Jurkat, Clone E6-1 (cell line): ENCODE measurements at places on chromosomes 11 and 22.

GRCh38 chr22:31346733-31347250 is 646 bp upstream of the PATZ1 start:
- DNase-seq: no peak

- DNase-seq: no peak
Observed at GRCh38 chr22:28047740-28048139, 128.7 kb upstream of the PITPNB start.

DNA sequence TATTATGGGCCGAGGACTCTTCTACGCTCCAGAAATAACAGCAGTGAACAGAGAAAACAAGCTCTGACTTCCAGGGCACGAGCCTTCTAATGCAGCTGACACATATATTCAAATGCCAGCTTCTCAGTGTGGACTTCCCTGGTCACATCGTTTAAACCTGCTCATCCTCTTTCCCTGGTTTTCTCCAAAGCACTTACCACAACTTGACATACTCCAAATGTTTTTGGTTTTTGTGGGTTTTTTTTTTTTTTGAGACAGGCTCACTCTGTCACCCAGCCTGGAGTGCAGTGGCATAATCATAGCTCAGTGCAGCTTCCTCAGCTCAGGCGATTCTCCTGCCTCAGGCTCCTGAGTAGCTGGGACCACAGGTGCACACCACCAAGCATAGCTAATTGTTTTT is 105.5 kb downstream of the MICAL3 start:
- DNase-seq: no peak

- peak; percentile 75 for DNase-seq
Observed at GRCh38 chr11:44936525-44936924, 14.2 kb downstream of the TP53I11 start.

GRCh38 chr11:69320756-69321741 is 27.1 kb downstream of the MYEOV start:
- DNase-seq: no peak

- DNase-seq: no peak
Observed at GRCh38 chr22:39415506-39415905, 15.9 kb downstream of the TAB1 start.

GRCh38 chr11:74937696-74938475 is 11.0 kb downstream of the XRRA1 start:
- no peak for DNase-seq

DNA sequence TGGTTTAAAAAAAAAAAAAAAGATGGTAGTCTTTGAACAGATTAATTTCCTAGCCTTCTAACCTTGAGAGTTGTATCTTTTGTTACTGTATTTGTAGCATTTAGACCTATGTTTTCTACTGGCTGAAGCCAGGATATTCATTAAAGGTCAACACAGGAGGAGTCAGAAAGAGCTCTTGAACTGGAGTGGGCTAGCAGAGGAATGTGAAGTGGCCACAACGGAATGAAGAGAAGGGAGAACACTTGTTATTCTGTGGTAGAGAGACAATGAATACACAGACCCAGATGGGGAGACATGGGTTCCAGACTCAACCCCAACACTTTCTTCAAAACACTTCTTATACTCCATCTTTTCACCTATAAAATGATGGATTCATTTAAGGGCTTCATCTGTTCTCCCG is 88.1 kb downstream of the RELT start:
- DNase-seq: no peak

- no peak for DNase-seq
Observed at GRCh38 chr22:36424901-36425579, 37.3 kb upstream of the MYH9 start.

DNA sequence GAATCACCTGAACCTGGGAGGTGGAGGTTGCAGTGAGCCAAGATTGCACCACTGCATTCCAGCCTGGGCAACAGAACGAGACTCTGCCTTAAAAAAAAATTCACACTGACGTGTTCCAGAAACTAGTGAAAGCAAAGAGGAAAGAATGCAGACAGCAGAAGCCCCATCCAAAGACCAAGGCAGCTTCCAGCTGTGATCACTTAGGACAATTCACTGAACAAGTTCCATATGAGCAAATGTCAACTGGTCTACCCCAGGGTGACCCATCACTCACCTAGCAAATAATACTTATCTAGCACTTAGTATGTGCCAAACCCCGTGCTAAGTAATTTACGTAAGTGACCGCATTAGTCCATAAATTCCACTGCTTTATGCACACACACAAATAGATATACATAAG is 138.9 kb downstream of the LARGE1 start:
- DNase-seq: no peak

GRCh38 chr11:43489869-43490465 is 131.2 kb downstream of the TTC17 start:
- DNase-seq: no peak

DNA sequence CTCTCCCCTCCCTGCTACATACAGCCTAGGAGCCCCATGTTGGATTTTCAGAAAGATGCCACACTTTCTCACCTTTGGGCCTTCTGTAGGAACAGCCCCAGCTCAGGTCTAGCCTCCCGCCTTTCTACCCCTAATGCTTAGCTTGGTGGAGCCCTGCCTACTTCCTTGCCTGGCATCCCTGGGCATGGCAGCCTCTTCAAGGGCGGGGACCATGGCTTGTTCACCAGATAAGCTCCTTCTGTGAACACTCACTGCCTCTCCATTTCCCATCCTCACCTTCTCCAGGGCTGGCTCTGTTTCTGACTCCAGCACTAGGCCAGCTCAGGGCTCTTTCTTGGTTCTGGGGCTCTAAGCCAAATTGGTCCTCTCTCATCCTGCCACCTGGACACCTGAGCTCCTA is 1.4 kb downstream of the SEPTIN3 start:
- DNase-seq: no peak

DNA sequence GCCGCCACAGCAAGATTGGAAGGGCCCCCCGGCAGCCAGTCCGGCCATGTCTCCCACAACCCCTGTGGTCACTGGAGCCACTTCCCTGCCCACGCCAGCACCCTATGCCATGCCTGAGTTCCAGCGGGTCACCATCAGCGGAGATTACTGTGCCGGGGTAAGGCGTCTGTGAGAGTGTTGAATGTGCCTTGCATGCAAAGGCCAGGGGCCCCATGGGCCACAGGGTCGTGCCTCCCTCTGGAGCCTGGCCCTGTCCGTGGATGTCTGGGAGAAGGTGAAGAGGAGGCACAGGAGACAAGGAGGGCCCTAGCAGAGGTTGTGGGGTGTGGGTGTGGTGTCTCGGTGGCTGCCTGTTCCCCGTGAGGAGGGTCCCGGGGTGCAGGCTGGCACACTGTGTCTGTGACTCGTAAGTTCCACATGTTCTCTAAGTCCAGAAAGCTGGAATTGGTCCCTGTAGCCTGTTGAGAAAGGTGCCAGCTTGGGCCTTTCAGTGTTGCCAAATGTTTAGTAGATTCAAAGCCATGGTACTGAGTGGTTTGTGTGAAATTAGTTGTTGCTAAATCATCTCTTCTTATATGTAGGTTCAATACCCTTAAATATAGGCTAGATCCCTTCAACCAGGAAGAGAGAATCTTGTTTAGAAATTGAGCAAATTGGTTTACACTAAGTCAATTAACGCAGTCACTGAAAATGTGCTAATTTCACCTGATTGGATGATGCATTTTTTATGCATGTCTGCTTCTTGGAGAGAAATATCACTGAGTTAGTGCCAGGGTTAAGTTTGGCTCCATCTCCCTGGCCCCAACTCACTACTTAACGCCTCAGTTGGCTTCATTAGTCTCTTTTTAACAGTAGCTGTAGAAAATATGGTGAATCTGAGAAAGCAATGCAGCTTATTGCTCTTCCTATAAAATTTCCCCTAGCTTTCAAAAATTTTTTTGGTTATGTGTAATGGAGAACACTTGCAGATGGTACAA is 23.8 kb downstream of the AMPD3 start:
- DNase-seq: no peak

DNA sequence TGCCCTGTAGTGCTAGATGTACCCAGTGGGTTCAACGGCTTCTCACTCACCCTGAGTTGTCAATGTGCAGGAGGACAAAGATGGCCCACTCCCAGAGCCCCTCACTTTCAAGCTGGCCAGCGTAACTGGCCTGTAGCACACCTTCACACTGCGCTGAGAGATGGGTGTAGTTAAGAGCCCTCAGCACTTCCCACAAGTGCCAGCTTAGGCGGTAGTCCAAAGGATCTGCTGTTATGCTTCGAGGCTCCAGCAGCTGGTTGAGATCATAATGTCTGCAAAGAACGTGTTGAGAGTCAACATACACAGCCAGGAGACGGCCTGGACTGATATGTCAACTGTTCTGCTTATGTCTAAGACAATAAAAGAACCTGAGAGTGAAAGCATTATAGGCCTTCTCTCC is 14.7 kb upstream of the CHRNA10 start:
- DNase-seq: no peak

DNA sequence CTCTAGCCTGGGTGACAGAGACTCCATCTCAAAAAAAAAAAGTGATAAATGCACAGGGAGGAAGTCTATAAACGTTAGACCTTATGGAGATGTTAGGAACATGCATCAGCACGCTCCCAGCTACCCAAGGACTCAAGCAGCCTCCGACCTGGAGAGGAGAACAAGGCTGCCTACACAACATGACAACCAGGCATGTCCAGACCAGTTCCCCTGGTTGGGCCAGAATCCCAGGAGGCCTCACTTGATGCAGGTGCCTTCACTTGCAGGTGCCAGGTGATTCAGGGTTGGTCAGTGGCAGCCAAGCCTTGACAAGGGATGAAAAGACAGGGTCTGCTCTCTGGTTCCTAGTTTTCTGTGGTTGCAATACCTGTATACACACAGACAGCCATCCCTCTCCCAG is 5.9 kb downstream of the RANGAP1 start:
- no peak for DNase-seq

DNA sequence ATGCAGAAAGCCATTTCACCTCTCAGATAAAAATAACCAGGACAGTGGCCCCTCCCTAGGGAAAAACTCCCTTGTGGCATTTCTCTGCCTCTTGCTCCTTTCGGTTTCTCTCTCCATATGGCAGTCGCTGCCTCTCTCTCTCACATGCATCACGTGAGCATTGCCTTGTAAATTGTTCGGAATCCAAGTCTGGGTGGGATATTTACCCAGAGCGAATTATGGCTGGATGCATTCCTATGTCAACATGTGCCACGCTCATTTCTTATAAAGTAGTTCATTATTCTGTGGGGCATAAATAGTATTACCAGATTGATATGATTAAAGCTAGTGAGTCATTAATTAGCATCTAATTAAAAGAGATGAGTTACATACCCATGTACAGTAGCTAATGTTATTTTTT is 392.9 kb downstream of the INSC start:
- DNase-seq: no peak

DNA sequence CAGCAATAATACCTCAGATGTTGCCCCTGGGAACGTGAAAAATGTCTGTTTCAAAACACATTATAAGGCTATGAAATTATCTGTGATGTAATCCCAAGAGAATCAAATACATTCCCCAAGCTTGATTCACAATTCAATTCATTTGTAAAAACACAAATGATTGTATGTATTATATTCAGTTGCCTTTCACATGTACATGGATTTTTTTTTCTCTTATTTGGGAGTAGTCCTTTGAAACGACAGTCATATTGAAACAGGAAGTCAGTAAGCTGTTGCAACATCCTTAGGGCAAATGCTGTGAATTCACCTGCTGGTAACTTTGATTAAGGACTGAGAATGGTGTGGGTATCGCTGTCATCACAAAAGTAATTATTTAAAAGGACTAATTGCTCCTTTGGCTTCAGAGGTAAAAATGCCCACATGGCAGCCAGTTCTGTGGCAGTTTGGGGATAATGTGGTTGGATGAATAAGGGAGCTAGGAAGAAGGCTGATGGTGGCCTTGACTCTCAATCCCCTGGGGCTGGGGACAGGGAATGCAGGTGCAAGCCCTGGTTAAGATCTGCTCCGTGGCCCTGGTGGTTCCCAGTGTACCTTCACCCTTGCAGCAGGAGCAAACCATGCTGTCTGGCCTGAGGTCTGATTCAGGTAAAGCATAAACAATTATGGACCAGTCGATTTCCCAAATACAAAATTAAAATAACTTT is 13.2 kb downstream of the EHF start:
- peak; percentile 42 for DNase-seq

DNA sequence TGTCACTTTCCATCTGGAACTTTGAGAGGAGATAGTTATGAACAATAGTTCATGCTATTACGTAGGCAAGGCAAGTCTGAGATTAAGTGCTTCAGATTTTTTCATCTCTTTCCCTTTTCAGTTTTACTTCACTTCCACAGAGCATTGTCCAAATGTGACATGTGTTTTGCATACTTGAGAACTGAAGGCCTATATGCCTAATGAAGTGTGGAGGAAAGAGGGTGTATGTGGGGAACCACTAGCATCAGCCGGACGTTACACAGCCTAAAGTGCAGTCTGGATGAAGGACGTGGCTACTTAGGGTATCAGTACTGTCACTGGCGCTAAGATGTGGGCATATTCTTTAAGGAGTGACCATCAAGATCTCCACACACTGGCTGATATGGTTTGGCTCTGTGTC is 26.2 kb downstream of the FANCF start:
- no peak for DNase-seq

- no peak for DNase-seq
Observed at GRCh38 chr22:30422481-30423300, 2.9 kb upstream of the MTFP1 start.

- DNase-seq: no peak
Observed at GRCh38 chr22:38318792-38319773, 1.9 kb upstream of the CSNK1E start.

GRCh38 chr22:43389227-43389836 is 22.5 kb upstream of the MPPED1 start:
- no peak for DNase-seq

- no peak for DNase-seq
Observed at GRCh38 chr22:30400159-30400558, 3.3 kb downstream of the SEC14L2 start.

DNA sequence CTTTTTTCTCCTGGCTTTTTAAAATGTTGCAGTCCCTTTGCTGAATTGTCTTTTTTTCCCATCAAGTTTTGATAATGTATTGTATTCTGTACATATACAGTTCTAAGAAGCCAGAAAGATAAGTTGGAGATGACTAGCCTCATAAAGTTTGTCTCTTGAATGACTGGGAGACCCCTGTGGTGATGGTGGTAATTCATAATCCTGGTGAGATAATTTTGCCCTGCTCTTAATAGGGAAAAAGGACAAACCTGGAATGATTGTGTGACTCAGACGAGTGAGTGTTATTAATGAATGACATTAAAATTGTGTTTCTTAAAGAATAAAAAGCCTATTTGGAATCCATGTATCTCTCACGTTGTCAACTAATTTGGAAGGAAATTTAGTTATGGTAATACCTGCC is 1.2 kb downstream of the HIKESHI start:
- DNase-seq: no peak

GRCh38 chr11:130278151-130278550 is 36.6 kb downstream of the ZBTB44 start:
- peak; percentile 6 for DNase-seq
